Foreskin melanocyte (primary cell): ENCODE measurements at places on chromosomes 4 and X.
A peak's percentile ranks its signal among the peaks of the same experiment; 100 is the strongest.

- no peak for DNase-seq
These were observed 1111.0 kb upstream of the AGA start for GRCh38 chr4:178553201-178553600.

- no peak for DNase-seq
These were observed 17.8 kb downstream of the ZDHHC9 start for GRCh38 chrX:129825746-129826505.

- DNase-seq: no peak
These were observed 661 bp downstream of the SPIN4 start for GRCh38 chrX:63350465-63350877.

GRCh38 chr4:166435449-166435848 is 562.4 kb downstream of the TLL1 start:
- DNase-seq: no peak

DNA sequence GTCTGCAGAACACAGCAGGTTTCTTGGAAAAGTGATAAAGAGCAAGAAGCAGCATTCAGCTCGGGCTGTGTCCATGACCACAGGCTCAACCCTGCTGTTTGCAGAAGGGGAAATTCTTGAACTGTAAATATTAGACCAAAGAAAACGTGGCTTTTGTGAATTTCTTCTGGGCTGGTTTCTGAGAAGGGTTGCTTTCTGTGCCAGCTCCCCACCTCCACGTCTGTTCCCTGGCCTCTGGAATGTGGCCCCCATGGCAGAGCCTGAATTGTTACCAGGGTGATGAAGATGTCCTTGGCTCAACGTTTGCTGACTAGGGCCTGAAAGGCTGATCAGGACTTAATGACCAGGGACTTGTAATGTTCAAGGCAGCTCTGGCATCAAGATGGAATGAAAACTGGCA is 116.0 kb downstream of the CPEB2 start:
- DNase-seq: no peak

DNA sequence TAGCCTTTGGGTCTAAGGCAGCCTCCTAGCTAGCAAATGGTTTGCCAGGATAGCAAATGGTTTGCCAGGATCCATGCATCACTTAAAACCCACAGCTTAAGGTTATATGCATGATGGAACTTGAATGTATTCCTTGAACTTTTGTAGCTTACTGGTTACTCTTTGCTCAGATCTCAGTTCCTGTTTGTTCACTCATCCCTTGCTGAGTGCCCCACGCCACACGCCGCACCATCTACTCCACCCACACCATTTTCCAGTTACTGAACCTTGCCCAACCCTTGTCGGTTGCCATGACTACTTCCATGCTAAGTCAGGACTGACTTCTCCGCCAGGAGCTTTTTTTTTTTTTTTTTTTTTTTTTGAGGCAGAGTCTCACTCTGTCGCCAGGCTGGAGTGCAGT is 29.5 kb upstream of the XIAP start:
- no peak for DNase-seq

DNA sequence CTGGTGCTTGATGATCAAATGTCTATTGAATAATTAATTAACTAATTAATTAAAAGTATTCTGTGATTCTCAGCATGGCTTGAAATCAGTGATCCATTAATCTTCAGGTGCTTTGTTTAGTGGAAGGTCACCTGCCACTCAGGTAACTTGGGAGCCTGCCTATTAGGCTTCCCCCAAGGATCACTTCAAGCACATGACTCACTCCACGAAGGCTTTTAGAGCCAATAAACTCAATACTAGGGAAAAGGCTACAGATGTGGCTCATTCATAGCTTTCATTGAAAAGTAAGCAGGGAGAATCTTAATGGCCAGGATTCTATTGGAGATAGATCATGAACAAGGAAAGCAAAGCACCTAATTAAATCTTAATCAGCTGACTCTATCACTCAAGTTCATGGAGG is 21.3 kb downstream of the AREG start:
- no peak for DNase-seq

DNA sequence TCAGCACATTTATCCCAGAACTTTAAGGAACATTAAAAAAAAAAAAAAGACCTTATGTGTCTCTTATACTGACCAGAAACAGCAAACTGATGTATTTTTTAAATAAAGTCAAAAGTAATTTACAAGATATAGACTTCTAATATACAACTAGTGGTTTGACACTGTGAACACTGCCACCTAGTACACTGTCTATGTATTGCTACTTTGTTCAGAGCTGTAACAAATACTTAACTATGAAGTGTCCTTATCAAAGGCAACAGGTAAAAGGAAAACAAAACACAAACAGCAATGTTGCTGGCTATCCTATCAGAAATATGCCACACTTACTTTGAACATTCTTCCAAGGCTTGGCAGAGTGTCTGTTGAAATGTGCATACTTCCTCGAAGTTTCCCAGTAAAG is 60.4 kb downstream of the CD40LG start:
- DNase-seq: no peak

- DNase-seq: no peak
These were observed 709.0 kb downstream of the KLHL13 start for GRCh38 chrX:117407449-117408150.

DNA sequence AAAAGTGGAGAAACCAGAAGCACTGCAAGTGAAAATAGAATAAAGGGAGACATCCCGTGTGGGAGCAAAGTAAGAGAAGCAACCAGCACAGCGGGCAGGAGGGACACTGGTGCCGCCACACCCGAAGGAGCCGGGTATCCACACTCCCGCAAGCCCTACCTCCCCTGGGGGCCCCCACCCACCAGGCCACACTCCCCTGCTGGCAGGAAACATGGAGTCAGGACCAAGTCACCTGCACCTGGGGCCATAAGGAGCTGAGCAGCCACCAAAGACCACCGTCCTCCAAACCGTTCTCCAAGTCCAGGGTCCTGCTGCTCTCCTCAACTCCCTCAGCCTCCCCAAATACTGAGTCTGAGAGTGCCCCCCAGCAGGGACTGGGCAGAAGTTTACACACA is 30.5 kb downstream of the FGFRL1 start:
- no peak for DNase-seq

- no peak for DNase-seq
These were observed 32.7 kb downstream of the TMSB4X start for GRCh38 chrX:13007519-13008188.

GRCh38 chrX:134520860-134521390 is 61.0 kb downstream of the HPRT1 start:
- peak; percentile 41 for DNase-seq

- DNase-seq: no peak
These were observed 128.5 kb downstream of the MAGEC2 start for GRCh38 chrX:142076633-142077032.

- peak; percentile 65 for DNase-seq
These were observed 20.3 kb downstream of the MEPE start for GRCh38 chr4:87853108-87853507.

- no peak for DNase-seq
These were observed 71.4 kb upstream of the ETNPPL start for GRCh38 chr4:108834166-108834834.

DNA sequence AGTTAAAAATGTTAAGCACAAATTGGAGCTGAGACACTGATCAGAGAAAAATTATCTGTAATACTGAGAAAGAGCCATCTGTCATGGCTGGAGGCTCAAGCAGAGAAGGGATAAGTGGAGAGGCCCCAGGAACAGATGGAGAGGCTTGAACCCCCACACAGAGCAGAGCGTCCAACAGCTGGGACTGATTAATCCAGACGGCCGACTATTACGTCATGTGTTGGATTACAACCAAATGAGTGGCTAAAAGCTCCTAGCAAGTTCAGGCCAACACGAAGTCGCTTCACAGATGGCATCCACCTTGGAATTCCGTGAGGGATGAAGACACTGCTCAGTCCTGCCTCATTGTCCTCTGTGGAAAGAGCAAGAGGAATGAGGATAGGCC is 57.7 kb upstream of the ATXN3L start:
- no peak for DNase-seq

GRCh38 chrX:125131164-125131563 is 188.5 kb upstream of the TEX13C start:
- no peak for DNase-seq

GRCh38 chr4:186760576-186760975 is 36.9 kb upstream of the FAT1 start:
- no peak for DNase-seq

- no peak for DNase-seq
These were observed 34.8 kb downstream of the ASMT start for GRCh38 chrX:1649621-1650020.

DNA sequence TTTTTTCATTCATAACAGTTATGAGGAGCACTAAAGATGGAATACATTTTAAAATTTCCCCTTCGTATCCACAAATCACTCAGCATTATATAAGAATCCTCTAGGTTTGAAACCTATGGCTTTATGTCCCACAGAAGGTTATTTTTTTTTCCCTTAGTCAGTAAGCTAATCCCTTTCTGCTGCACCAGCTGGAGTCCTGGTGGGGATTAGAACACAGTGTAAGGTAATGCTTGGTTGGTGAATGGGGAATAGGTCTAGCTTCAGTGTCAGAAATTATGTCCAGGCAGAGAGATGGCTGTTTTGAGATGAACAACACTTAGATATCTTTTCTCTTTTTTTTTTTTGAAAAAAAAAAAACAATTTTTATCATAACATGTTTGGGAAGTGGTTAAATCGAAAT is 116.6 kb downstream of the RASGEF1B start:
- no peak for DNase-seq

- no peak for DNase-seq
These were observed 5.1 kb downstream of the PHEX start for GRCh38 chrX:22037225-22037624.

DNA sequence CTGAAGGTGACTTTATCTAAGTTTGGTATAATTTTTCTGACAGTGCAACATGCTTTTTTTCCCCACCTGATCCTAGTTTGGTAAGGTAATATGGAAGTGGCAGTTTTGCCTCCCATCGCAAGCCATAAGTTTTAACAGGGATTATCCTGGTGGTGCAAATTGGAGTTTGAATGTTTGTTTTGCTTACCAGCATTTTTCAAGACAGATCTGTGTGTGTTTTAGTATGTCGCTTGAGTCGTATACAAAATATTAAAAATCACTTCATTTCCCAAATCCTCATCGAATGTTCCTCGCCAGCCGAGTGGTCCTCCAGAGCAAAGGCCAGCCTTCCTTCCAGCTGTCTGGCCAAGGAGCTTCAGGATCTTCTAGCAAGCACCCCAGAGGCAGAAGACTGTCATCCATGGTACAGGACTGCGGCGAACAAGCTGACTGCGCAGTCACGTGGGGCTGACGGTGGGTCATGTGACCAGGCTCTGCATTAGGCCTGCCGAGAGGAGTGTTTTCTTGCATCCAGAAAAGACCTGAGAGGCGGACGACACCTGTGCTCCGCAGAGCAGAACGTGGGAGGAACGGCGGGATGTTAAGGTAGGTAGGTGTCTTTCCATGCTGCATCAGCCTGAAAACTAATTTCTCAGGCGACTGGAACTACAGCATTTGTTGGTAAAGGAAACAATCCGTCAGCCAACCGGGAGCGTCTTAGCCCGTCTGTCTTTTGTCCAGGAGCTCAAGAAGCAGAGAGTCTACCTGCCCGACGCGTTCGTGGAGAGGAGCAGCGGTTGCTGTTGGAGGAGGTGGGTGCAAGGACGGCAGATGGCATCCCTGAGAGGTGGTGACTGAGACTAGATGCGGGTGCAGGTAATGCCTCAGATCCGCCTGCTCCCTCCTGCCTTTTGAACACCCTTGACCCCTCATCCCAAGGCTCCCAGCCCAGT is at the start of gene GPRASP3:
GPRASP3 (plus strand) TSS at position 507 of the 932 bp plus-strand sequence. CDS start 28,253 bp downstream, outside the sequence.
- no peak for DNase-seq

GRCh38 chrX:17669458-17669857 is 67.8 kb upstream of the SCML1 start:
- no peak for DNase-seq

GRCh38 chrX:69285881-69286564 is 120.8 kb upstream of the PJA1 start:
- DNase-seq: peak; percentile 7

- peak; percentile 89 for DNase-seq
These were observed 164.3 kb downstream of the RAPGEF2 start for GRCh38 chr4:159266981-159267868.

GRCh38 chr4:139229534-139230039 is 50.4 kb downstream of the MGARP start:
- DNase-seq: peak; percentile 46

DNA sequence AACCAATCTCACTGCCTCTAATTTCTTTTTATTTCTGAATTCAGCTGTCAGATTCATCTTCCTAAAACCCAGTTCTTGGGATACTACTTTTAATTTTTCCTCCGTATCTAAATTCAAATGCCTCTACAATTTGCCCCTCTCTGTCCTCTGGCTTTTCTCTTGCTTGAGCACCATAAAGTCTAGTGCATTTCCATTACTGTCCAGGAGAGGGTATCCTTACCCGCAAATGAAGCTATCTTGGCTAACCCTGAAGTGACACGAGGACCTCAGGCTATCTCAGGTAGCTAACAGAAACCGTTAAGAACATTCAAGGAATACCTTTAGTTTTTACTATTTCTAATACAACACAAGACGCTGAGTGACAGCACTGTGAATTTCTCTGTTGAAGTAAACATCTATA is 49.4 kb upstream of the PRR32 start:
- DNase-seq: peak; percentile 4

DNA sequence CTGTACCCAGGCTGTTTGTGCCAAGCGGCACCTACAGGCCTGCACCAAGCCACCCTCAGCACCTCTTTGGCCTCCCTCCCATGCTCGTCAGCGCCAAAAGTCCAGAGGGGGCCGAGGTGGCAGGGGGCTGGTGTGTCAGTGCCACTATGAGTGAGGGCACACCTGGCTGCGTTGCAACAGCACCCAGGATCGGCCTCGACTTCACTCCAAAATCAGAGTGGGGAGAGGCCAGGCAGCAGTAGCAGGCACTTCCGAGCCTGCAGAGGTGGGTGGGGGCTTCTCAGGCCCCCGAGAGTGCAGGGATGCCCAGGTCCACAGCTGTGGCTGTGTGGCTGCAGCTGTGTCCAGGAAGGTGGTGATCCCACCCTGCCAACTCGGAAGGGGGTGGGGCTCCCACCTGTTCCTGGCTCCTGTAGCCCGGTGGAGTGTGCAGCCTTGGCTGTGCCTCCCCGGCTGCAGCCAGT is 58.5 kb downstream of the PPA2 start:
- no peak for DNase-seq

- DNase-seq: no peak
These were observed 11.9 kb downstream of the ENPEP start for GRCh38 chr4:110487873-110488272.

DNA sequence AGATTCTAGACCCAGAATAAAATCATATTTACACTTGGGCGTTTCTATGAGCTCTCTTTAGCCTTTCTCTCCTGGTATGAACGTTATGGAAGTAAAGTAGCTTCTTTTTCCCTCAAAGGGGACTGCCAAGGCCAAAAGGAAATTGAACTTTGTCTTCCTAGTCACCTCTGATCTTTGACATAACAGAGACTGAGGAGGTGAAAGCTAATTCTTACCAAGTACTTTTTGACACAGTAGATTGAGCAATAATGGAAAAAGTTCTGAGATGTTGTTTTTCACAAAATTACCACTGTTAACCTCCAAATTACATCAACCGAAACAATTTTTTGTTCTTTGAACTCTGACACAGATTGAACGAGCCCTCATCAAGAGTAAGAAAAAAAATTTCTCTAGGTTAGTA is 318.4 kb downstream of the TEX13A start:
- DNase-seq: no peak

- no peak for DNase-seq
These were observed 45.2 kb downstream of the HTRA3 start for GRCh38 chr4:8314691-8315255.
